ENCODE measurements at places on chromosomes 7 and 10.
A peak's percentile ranks its signal among the peaks of the same experiment; 100 is the strongest.

GRCh38 chr10:78278058-78278404 is 244.4 kb downstream of the RPS24 start:
- DNase-seq: no peak

DNA sequence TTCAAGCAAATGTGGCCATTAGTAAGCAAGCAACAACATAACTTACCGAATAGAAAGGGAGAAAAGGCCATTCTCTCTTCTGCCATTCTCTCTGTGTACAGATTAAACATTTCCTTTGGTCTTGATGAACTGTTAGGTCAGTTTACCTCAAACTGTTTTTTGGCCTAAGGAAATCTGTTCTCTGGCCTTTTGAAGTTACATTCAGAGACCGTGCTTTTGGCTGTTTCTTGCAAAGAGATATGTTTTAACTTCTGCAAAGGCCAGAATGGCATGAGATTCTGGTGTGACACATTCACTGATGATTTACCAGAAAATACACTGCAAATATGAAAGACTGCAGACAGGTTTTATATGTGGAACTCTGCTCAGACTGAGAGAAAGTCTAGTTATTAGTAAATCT is 22.2 kb downstream of the AHR start:
- DNase-seq: no peak

- DNase-seq: no peak
These were observed 141.6 kb upstream of the AKR1E2 start for GRCh38 chr10:4684434-4684833.

- peak; percentile 45 for DNase-seq
These were observed 844 bp downstream of the FBXW4 start for GRCh38 chr10:101693978-101694673.

DNA sequence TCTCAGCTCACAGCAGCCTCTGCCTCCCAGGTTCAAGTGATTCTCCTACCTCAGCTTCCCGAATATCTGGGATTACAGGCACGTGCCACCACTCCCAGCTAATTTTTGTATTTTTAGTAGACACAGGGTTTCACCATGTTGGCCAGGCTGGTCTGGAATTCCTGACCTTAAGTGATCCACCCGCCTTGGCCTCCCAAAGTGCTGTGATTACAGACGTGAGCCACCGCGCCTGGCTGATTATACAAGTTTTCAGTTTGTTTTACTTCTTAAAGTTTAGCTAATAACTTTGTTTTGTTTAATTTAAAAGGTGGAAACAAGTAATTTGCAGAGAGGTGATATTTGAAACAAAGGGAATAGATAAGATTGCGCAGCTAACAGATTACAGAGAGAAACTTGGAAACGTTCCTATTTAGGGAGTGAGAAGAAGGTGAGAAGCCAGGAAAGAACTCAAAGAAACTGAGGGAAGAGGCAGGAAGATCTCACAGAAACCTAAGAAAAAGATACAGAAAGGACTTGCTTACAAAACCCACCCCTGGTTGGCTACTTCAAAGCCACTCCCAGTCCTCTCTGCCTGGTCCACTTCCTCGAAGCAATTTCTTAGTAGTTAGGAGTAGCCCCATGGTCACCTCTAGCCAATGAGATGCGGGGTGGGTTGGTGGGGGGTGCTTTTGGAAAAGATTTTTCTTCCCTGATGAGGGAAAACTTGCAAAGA is 15.0 kb upstream of the PDLIM1 start:
- DNase-seq: no peak

GRCh38 chr10:28775773-28776172 is 98.5 kb downstream of the BAMBI start:
- DNase-seq: no peak

DNA sequence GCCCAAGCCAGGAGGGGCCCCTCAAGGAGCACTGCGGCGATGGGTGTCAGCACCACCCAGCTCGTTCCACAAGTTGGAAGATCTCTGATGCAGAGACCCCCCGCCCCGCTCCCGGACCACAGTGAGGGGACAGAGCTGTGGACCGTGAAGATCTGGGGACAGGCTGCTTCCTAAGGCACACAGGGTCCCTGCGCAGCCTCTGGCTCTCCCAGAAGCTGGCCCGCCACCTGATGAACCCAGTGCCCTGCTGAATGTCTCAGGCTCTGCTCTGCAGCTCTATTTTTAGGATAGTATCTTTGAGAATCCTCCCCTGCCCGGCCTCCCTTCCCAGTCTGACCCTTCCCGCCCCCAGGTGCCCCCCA is 29.7 kb downstream of the GBX1 start:
- DNase-seq: no peak
